ENCODE measurements at places on chromosomes 6 and 20.

DNA sequence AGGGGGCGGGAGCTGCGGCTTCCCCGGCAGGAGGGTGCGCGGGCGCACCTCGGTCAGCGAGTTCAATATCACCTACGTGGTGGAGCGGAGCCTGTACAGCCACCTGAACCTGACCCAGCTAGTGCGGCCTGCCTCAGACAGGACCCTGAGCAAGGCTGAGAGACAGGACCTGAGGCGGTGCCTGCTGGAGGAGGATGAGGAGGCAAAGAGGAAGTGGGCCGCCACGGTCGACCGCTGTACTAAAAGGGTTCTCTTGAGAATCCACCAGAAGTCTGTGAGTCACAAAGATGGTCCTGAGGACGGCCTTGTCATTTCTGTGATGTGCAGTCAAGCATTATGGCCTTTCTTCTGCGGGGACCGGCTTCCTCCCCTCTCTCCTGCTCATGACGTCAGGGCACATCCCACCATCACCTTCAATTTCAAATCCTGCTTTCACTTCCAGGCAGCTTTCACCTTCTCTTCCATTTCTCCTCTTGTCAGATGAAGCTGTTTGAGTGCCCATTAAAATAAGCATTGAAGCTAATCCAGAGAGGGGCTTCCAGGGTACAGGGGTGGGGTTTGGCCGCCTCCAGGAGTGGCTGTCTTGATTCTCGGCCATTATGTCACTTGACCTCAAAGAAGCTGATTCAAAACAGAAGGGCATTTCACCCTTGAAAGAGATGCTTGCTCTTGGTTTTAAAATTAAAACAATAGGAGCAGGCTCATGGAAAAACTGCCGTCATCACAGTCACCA lies 177.6 kb downstream of the SASH1 start:
- no peak for DNase-seq

- no peak for DNase-seq
These were observed 25.8 kb upstream of the RTF2 start for GRCh38 chr20:56442389-56443365.

GRCh38 chr20:43955062-43955749 lies 40.6 kb downstream of the TOX2 start:
- peak; percentile 67 for DNase-seq

- DNase-seq: no peak
These were observed 118.8 kb downstream of the BMP5 start for GRCh38 chr6:55756531-55757031.

DNA sequence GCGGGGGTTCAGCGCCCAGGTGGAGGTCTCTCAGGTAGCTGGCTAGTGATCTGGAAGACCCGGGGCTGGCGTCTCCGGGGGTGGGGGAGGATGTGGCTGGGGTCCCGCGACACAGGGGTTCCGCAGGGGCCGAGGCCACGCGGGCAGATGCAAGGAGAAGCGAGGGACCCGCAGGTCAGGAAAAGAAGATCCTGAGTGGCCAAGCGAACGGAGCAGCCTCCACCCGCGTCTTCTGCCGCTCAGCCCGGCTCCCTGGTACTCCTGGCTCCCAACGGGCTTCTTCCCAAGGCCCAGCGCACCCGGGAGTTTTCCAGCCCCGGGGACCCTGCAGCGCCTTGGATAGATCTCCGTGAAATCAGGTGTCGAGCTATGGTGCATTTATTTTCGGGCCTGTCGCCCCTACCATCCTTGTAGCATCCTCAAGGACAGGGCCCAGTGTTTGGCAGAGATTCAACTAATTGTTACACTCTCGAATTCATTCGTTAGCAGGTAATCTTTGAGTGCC lies 682 bp upstream of the CHD6 start:
- DNase-seq: no peak

- DNase-seq: no peak
These were observed 36.5 kb upstream of the KIF13A start for GRCh38 chr6:18023891-18024290.

DNA sequence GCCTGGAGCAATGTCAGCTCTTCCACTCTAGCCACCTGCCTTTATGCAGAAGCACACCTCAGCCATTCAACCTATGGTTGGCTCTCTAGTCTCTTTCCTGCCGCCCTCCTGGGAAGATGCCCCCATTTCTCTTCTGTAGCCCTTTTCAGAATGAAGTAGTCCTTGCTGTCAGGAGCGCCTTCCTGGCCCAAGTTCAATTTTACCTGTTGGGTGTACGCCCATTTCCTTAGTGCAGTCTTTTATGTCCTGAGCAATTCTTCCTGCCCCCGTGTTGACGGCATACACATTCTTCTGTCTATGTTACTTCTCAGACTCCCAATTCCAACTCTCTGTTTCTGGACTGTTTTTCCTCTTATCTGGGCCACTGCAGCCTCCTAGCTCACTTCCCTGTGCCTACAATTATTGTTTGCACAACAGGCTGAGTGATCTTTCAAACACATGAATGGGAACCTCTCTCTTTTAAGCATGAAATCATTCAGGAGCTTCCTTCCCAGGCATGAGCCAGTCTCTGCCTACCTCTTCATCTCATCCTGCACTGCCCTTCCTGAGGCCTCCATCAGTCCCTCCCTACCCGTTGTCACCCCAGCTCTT lies 389.2 kb downstream of the CD83 start:
- no peak for DNase-seq

DNA sequence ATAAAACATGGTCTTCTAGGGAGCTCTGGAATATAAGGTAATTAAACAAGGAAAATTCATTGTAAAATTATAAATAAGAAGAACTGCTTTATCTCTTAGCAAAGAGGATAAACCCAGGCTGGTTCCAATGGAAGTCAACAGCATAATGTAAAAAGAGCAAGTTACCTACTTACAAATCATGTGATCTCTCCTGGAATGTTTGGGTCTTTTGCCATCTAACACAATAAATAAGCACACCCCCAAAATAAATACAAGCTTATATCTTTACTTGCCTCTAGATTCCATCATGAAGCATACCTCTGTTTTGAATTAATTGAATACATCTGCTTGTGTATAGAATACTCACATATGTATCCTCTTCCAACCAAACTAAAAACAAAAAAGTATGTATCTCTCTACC lies 2.5 kb upstream of the PHACTR1 start:
- no peak for DNase-seq

GRCh38 chr20:44596010-44596409 lies 13.6 kb downstream of the PKIG start:
- DNase-seq: no peak

DNA sequence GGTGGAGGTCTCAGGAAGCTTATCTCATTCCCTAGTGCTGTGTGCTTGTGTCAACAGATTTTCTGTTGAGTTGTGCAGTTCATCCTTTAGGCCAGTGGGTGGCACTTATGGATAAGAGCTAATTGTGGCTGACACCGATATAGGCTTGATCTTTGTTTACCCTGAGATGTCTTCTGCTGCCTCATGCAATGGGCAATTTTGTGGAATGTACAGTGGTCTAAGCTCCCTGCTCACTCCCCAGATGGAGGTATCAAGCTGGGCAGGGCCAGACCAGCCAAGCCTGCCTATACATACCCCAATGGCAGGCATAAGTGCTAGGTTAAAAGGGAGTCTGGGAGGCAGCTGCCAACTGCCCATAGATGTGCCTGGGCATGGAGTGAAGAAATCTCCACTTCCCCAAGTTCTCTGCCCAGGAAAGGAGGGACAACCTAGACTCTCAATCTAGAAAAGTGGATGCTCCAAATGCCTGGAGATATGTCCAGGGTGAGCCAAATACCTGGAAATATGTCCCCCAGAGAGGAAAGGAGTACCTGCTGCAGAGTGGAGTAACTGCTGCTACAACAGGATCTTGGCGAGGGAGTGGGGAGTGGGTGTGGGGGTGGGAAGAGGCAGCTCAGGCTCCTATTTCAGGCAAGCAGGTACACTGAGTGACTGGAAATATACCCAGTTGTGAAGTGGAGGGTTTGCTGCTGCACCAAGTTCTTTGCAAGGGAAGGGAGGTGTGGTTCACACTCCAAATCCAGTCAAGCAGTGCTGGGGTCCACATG lies 53.2 kb upstream of the ARG1 start:
- peak; percentile 39 for DNase-seq

- DNase-seq: no peak
These were observed 30.2 kb downstream of the ZNF322 start for GRCh38 chr6:26629359-26629758.

DNA sequence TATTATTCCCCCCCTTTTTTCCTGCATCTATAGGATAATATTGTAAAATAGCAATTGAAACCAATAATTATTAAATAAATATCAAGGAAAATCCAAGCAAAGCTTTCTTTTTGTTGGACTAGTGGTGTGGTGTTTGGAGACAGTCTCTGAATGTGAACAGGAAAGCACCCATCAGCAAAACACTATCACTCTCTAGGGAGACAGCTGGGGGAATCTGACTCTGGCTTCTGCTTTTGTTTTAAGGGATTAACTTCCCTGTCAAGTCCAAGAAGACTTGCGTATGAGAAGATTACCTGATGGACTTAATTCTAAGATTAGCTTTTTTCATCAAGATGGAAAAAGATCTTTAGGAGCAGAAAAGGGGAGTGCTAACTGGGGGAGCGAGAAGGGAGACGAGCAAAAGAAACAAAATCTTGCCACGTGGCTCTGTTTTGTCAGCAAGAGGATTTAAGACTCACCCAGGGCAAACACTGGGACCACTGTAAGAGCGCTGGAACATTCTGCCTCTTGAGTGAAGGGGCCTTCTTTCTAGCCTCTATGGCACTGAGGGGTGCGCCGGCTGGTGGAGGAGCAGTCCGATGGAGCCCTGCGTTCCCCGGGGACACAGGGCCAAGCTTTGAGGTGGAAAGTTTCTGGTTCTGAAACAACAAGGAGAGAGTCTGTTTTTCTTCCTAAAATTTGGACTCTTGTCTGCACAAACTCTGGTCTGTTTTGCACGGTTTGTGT lies 570 bp downstream of the TULP4 start:
- no peak for DNase-seq

Data from activated CD4-positive, alpha-beta T cell treated with anti-CD3 and anti-CD28 coated beads, Interleukin-2, amount 50 U/mL, for 24 hours (primary cell).